ENCODE measurements at places on chromosomes 13 and 19. TPM values are rescaled to one million over a fixed set of nuclear protein-coding genes. Genes with fewer than 3 reads are reported as not detected.

The FFAR3 gene
- total RNA-seq = not detected

DNA sequence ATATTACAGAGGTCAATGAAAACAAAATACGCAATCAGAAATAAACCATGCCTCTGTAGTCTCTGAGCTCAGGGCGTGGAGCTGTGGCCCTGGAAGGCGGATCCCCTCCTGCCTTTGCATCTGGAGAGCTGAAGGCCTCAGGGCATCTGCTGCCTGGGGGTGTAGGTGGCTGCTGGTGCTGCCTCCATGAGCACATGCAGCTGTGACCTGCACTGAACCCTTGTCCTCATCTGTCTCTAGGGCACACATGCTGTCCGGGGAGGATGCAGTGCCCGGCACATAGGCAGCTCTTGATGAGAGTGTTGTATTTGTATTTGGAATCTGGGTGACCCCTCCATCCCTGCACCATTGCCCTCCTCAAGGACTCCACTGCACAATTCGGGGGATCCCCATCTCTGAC is 185.7 kb downstream of the TEX29 start:
- no peak for DNase-seq

DNA sequence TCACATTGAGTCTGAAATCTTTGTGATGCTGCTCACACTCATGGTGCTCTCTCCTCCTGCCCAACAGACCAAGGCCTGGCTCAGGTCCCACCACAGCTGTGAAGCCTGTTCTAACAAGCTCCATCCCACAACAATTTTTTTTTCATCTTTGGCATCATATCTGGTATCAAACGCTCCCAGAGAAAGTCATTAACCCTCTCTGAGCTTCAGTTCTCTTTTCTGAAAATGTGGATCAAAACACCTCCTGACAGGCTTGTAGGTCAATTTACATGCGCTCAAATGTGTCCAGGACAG is 224.4 kb downstream of the LACC1 start:
- DNase-seq = no peak

The IGSF23 gene
- total RNA-seq = not detected

- no peak for DNase-seq
Measured at GRCh38 chr19:45245334-45245787, at the start of gene EXOC3L2. TSS of gene EXOC3L2 (minus strand) at chr19:45245407. CDS start at chr19:45239045, 6,362 bp downstream.

DNA sequence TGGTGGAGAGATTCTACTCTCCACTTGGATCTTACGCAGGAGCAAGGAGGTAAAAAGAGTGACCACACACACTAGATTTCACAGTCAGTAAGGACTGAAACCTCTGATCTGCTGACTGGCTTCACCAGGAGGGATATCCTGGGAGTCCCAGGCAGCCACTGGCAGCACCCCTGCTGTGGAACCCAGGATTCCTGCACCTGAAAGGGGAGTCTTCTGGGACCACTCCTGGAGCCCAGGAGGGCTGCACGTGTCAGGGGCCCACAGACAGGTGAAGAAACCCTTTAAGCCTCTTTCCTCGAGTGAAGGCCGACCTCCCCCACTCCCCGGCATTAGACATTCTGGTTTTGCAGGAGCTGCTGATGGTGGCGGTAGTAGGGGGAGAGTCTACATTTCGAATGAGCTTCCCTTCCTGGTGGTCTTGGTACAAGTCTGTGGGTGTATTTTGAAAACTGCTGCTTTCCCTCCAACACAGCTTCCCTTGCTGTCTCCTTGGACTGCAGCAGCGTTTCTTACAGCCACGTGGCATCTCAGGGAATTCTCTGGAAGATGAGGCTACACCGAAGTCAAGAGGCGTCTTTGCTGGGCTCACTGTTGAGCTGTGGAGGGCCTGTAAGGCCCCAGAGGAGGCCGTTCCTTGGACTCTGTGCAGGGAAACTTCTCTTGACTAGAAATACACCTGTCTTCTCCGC is 62.6 kb downstream of the ALOX5AP start:
- DNase-seq = no peak

The KLK2 gene
- total RNA-seq = not detected

The FAAP24 gene
- total RNA-seq = 7.1 TPM
